ENCODE measurements at places on chromosomes 11 and 22. TPM values are rescaled to one million over a fixed set of nuclear protein-coding genes. Genes with fewer than 3 reads are reported as not detected.

C22orf39 gene
- total RNA-seq: 85.8 TPM

- H3K27me3 ChIP-seq: no peaks in the 10 kb centered on the region
- DNase-seq: no peak
- H3K36me3 ChIP-seq: no peaks in the 10 kb centered on the region
- no peak overlapping the region for H3K27ac ChIP-seq
- no peak overlapping the region for H3K4me3 ChIP-seq
- no peaks in the 10 kb centered on the region for H3K4me1 ChIP-seq
These were observed 341.3 kb downstream of the AASDHPPT start for GRCh38 chr11:106418791-106419190.

GRCh38 chr11:75369560-75370255, 18.2 kb upstream of the ARRB1 start:
- H3K27me3 ChIP-seq: no peaks in the 10 kb centered on the region
- no peak overlapping the region for H3K4me3 ChIP-seq
- no peak for DNase-seq

DNA sequence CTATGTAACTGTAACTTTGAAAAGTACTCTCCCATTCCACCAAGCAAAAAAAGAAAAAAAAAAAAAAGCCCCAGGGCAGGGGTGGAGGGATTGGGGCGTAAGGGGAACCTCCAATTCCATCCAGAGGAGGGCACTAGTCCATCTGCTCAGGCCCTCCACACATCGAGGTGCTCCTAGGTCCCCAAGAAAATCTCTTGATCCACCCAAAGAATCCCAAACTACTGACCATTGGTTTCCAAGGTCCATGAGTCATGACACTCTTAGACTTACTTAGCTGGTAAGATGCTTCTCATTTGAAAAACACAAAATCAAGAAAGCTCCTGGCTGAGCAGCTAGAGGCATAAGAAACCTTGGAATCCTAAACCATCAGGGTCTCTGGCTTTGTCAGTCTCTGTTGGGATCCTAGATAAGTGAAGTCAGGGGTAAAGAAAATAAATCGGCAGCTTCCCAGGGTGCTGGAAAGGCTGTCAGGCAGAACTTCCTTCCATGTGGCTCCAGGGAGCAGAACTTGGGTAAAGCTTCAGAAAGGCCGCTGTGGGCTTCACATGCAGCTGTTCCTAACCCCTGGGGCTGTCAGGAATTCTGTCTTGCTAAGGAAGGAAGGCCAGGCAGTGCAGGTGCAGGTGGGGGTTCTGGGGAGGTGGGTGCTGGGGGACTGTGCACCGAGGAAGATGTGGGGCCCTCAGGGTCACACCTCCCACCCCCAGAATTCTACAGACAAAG, 49.4 kb upstream of the ADA2 start:
- no peaks in the 10 kb centered on the region for H3K27me3 ChIP-seq
- no peak overlapping the region for H3K4me3 ChIP-seq
- no peaks in the 10 kb centered on the region for H3K4me1 ChIP-seq
- DNase-seq: no peak
- H3K27ac ChIP-seq: no peak overlapping the region
- no peaks in the 10 kb centered on the region for H3K36me3 ChIP-seq

DNA sequence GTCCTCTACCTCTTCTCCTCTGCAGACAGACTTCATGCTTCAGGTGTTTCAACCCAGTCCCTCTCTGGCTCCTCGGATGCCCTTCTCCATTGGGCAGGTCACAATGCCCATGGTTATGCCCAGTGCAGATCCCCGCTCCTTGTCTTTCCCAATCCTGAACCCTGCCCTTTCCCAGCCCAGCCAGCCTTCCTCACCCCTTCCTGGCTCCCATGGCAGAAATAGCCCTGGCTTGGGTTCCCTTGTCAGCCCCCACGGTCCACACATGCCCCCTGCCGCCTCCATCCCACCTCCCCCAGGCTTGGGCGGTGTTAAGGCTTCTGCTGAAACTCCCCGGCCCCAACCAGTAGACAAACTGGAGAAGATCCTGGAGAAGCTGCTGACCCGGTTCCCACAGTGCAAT, 9.3 kb upstream of the BACE1-AS start:
- H3K27me3 ChIP-seq: no peaks in the 10 kb centered on the region
- H3K4me1 ChIP-seq: no peaks in the 10 kb centered on the region
- DNase-seq: no peak
- no peaks in the 10 kb centered on the region for H3K36me3 ChIP-seq
- H3K27ac ChIP-seq: no peak overlapping the region
- H3K4me3 ChIP-seq: no peak overlapping the region

DNA sequence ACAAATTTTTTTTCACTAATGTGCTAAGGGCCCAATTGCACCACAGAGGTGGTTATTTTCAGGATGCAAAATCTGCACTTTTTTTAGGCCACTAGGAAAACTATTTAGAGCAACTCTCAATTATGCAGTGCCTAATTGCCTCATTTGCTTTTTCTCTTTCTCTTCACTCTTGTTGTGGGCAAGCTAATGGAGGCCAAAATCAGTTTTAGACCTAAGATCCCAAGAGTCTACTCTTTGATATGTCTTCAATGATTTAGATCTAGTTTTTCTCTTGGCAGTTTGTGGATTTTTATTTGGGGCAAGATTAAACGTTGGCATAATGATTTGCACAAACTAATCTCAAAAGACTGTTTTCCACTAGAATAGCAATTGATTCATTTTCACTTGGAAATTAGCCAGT, 1996.9 kb downstream of the LRRC4C start:
- H3K27ac ChIP-seq: no peak overlapping the region
- H3K27me3 ChIP-seq: no peaks in the 10 kb centered on the region
- no peaks in the 10 kb centered on the region for H3K36me3 ChIP-seq
- no peak overlapping the region for H3K4me3 ChIP-seq

DNA sequence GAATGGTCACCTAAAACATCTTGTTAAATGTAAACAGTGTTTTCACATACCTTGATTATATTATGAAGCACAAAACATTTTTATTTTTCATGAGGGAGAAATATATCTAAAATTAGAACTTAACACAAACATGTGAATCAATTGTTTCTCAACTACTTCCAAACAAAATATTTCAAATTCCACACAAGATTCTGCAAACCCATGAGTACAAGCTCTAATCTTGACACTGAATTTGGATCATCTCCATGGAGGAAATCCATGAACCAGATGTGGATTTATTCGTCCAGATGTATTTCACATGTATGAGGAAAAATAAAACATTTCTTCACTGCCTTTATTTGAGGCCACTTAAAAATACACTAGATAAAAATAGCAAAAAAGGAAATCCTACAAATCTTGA, 184.2 kb downstream of the SBF2 start:
- H3K4me1 ChIP-seq: no peaks in the 10 kb centered on the region
- no peaks in the 10 kb centered on the region for H3K27me3 ChIP-seq
- H3K4me3 ChIP-seq: no peak overlapping the region
- H3K36me3 ChIP-seq: no peaks in the 10 kb centered on the region
- H3K27ac ChIP-seq: no peak overlapping the region
- DNase-seq: no peak

- H3K4me1 ChIP-seq: no peaks in the 10 kb centered on the region
- H3K4me3 ChIP-seq: no peak overlapping the region
- H3K36me3 ChIP-seq: no peaks in the 10 kb centered on the region
- no peak for DNase-seq
- no peaks in the 10 kb centered on the region for H3K27me3 ChIP-seq
- H3K27ac ChIP-seq: no peak overlapping the region
These were observed 233.9 kb downstream of the TENM4 start for GRCh38 chr11:79206951-79207350.

DNA sequence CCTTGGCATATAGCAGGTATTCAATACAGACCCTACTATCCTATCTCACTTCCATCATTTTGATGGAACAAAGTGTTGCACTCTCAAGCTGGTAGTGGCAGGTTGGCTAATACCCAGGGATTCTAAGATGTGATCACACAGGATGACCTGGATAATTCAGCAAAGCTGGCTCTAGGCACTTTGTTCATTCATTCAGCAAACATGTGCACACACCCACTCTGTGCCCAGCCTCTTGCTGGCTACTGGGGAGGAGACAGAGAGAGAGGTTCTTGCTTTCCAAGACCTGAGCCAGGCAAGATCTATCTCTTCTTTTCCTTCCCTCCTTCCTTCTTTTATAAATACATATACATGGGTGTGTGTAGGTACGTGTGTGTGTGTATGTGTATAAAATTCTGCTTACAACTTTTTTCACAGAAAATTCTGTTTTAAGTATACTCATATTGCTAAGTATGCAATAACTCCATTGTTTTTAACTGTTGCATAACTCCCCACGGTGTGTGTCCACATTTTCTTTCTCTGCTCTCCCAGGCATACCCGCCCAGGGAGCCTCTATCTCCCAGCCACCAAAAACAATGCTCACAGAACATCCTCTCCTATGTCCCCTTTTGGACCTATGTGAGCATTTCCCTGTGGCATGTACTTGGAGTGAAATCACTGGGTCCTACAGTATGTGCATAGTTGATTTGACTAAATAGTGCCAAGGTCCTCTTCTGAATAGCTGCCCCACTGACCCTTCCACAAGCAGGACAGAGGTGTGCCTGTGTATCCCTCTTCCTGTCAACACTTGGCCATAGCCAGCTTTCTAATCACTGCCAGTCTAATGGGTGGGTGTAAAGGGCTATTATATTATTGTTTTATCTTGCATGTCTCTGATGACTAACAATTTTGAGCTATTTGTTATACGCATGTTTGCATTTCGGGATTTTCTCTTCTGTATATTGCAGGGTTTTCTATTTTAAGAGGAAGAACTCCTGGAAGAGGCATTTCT, 27.5 kb downstream of the CLPB start:
- no peaks in the 10 kb centered on the region for H3K4me1 ChIP-seq
- no peaks in the 10 kb centered on the region for H3K36me3 ChIP-seq
- no peak overlapping the region for H3K27ac ChIP-seq
- no peaks in the 10 kb centered on the region for H3K27me3 ChIP-seq
- H3K4me3 ChIP-seq: no peak overlapping the region
- DNase-seq: no peak

DNA sequence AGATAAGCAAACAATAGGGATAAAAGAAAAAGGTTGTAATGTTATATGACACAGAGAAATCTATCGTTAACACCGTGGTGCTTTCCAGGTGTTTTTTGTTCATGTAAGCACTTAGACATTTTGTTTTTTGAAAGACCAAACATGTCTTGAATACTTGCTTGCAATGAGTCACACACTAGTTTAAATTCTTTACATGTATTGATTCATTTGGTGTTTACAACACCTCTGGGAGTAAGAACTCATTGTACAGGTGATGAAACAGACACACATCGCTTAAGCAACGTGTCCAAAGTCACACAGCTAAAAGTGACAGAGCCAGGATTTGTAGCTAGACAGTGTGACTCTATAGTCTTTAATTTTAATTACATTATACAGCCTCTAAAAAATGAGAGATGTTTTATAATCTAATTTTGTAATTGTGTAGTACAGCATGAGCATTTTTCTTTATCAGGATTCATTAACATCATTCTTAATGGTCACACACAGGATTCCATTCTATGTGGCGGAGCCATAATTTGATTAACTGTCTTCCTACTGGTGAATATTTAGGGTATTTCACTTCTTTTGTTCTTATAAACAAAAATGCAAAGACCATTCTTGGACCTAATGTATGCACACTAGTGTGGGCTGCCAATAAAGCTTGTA, 148.8 kb downstream of the DBX1 start:
- H3K4me3 ChIP-seq: no peak overlapping the region
- H3K27ac ChIP-seq: no peak overlapping the region
- no peaks in the 10 kb centered on the region for H3K4me1 ChIP-seq
- no peak for DNase-seq
